ENCODE measurements at places on chromosomes 7 and 10. TPM values are rescaled to one million over a fixed set of nuclear protein-coding genes. Genes with fewer than 3 reads are reported as not detected.

DNA sequence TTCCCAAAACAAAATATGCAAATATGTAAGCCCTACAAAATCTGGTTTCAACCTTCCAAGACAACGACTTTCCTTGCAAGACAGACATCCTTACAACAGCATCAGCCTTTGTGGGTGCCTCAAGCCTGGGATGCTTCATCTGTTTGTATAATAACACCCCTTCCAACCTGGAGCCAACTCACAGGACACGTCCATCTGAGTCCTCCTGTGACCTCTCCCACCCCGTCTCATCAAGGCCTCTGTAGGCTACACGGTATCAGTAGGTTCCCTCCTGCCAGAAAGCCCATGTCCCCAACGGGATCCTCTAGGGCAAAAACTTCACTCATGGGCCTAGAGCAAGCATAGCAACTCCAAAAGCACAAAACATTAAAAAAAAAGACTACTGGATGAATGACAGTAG lies 173.2 kb downstream of the TNS3 start:
- peaks cover 41% of the 10 kb centered on the region for H3K36me3 ChIP-seq
- no peak overlapping the region for H3K4me3 ChIP-seq
- H3K27ac ChIP-seq, result peak overlapping the region; percentile 57
- DNase-seq, result no peak
- peaks cover 28% of the 10 kb centered on the region for H3K4me1 ChIP-seq

GRCh38 chr10:64103750-64104470 lies 582.7 kb downstream of the REEP3 start:
- DNase-seq, result no peak
- H3K4me3 ChIP-seq, result no peak overlapping the region
- no peaks in the 10 kb centered on the region for H3K36me3 ChIP-seq
- no peak overlapping the region for H3K27ac ChIP-seq
- H3K27me3 ChIP-seq, result no peaks in the 10 kb centered on the region

DNA sequence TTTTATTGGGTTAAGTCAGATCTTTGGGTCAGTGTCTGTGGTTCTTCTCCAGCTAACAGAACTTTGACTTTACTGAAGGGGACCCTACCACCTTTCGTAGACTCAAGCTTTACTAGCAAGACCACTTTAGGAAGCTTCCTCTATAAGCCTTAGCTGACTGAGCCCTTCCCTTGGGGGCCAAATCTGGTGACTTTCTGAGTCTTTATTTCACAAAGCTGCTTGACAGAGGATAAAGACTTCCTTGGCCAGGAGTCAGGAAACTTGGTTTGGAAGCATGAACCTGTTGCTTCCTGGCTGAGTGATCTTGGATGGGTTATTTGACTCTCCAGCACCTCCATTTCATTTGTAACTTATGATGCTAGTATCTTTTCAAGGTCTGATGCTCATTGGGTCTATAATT lies 466.7 kb downstream of the TYW1 start:
- peak overlapping the region; percentile 64 for H3K27ac ChIP-seq
- peaks cover 7% of the 10 kb centered on the region for H3K36me3 ChIP-seq
- H3K4me1 ChIP-seq, result peaks cover 38% of the 10 kb centered on the region
- H3K4me3 ChIP-seq, result no peak overlapping the region

- H3K27me3 ChIP-seq, result peaks cover 2% of the 10 kb centered on the region
- H3K4me3 ChIP-seq, result peak within 1 kb of the TSS; percentile 75
- DNase-seq, result peak; percentile 55
- H3K4me1 ChIP-seq, result peaks cover 21% of the 10 kb centered on the region
Observed at GRCh38 chr10:70887804-70888800, at the start of gene PCBD1. PCBD1 (minus strand) TSS chr10:70888565; CDS start chr10:70888533, 32 bp downstream.

- H3K4me3 ChIP-seq, result no peak overlapping the region
- no peaks in the 10 kb centered on the region for H3K4me1 ChIP-seq
- no peaks in the 10 kb centered on the region for H3K27me3 ChIP-seq
- no peak for DNase-seq
- no peaks in the 10 kb centered on the region for H3K36me3 ChIP-seq
Observed at GRCh38 chr10:106424054-106424453, 740.5 kb downstream of the SORCS1 start.

DNA sequence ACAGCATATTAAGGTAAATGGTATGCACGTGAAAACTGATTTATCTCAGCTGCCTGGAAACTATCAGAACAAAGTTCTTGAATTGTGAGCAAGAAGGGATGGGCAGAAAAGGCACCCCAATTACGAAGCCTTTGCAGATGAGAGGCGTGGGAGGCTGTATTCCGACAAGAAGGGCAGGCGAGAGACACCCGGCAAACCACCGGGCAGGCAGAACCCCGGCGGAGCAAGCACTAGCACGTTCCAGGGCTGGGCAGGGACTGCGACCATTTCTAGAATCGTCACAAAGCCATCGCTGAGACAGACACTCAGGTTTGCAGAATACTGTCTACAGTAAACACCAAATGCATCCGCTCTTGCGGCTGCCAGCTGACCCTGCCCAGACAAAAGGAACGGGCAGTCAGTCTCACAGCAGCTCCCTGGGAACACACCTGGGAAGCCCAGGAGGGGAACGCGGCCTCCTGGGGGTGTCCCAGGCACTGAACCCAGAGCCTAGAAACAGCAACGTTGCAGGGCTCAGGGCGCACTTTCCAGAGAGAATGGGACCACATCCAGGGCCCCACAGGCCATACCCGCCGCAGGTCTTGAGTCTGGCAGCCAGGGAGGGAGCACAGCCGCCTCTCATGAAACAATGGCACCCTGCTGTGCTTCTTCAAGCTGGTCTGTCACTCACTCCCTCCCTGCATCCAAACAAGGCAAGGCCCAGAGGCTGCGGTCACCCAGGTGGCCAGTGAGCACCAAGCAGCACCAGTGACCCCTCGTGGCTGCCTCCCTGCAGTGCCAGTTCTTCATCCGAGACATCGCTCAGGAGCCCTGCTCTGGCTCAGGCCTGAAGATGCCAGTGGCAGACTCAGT lies 261.9 kb downstream of the PTPRN2 start:
- H3K27ac ChIP-seq, result no peak overlapping the region
- peaks cover 7% of the 10 kb centered on the region for H3K27me3 ChIP-seq
- H3K4me1 ChIP-seq, result no peaks in the 10 kb centered on the region
- no peak for DNase-seq
- no peaks in the 10 kb centered on the region for H3K36me3 ChIP-seq
- no peak overlapping the region for H3K4me3 ChIP-seq

DNA sequence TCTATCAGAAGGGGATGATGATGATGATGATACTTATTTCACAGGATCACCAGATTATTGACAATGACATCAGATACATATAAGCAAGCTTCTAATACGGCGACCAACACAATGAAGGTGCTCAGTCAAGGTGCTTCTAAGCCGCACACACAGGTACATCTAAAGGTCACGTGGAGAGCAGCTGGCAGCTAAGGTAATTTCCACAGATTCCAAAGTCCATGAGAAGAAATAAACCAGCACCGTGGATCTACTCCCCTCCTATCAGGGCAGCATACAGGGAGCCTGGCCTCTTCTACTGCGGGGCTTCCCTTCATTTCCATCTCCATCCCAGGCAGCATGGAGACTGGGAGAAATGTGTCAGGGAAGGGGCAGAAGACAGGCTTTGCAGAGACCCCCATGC lies 37.5 kb downstream of the DENND11 start:
- no peaks in the 10 kb centered on the region for H3K4me1 ChIP-seq
- H3K27ac ChIP-seq, result no peak overlapping the region
- H3K4me3 ChIP-seq, result no peak overlapping the region
- no peak for DNase-seq
- H3K27me3 ChIP-seq, result no peaks in the 10 kb centered on the region

GRCh38 chr10:24503461-24504320 lies 220.0 kb downstream of the ARHGAP21 start:
- DNase-seq, result no peak
- H3K27me3 ChIP-seq, result no peaks in the 10 kb centered on the region
- no peak overlapping the region for H3K4me3 ChIP-seq
- H3K27ac ChIP-seq, result no peak overlapping the region

DNA sequence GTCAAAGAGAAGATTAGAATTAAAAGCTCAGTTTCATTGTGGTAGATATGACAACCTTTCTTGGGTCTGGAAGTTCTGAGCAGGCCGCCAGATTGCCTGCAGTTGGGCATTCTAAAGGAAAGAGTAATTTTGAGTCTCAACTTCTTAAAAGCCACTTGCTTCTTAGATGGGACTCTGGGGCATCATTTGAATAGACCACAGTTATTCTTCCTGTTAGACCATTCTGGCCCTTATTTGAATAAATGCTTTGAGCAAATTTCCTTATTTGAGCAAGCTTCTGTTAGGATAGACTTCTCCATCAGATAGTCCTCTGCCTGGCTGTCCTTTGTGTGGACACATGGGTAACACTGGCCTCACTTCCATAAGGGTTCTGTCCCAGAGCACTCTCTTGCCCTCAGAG lies 40.2 kb downstream of the SND1 start:
- peaks cover 51% of the 10 kb centered on the region for H3K36me3 ChIP-seq
- DNase-seq, result no peak
- no peak overlapping the region for H3K4me3 ChIP-seq
- H3K27me3 ChIP-seq, result no peaks in the 10 kb centered on the region
- H3K4me1 ChIP-seq, result peaks cover 5% of the 10 kb centered on the region

DNA sequence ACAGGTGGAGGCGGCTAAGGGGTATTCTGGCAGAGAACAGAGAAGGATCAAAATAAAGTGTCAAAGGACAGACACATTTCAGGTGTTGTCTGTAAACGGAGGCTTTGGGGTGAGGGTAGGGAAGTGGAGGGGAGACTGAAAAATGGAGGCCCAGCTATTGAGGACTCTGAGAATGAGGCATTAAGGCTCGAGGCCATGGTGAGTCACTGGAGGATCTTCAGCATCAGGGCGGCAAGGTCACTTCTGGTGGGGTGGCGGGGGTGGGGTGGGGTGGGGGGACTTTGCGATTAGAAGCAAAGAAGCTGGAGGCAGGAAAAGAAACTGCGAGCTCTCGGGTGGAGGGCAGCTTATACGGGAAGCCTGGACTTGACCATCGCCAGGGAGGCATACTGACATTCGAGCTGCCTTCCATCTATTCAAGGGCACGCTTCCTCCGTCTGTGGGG lies 58.4 kb upstream of the PCGF5 start:
- peak overlapping the region; percentile 35 for H3K27ac ChIP-seq
- H3K27me3 ChIP-seq, result peaks cover 48% of the 10 kb centered on the region
- no peak for DNase-seq
- no peaks in the 10 kb centered on the region for H3K36me3 ChIP-seq

- H3K4me1 ChIP-seq, result peaks cover 20% of the 10 kb centered on the region
- DNase-seq, result no peak
- no peaks in the 10 kb centered on the region for H3K36me3 ChIP-seq
- H3K27me3 ChIP-seq, result peaks cover 58% of the 10 kb centered on the region
- H3K4me3 ChIP-seq, result peak overlapping the region; percentile 78
Observed at GRCh38 chr10:91163869-91164474, 56.5 kb upstream of the PCGF5 start.

- peaks cover 37% of the 10 kb centered on the region for H3K27me3 ChIP-seq
- no peak overlapping the region for H3K4me3 ChIP-seq
- H3K36me3 ChIP-seq, result no peaks in the 10 kb centered on the region
- H3K4me1 ChIP-seq, result peaks cover 7% of the 10 kb centered on the region
Observed at GRCh38 chr7:132742189-132742612, 165.9 kb upstream of the PLXNA4 start.

DNA sequence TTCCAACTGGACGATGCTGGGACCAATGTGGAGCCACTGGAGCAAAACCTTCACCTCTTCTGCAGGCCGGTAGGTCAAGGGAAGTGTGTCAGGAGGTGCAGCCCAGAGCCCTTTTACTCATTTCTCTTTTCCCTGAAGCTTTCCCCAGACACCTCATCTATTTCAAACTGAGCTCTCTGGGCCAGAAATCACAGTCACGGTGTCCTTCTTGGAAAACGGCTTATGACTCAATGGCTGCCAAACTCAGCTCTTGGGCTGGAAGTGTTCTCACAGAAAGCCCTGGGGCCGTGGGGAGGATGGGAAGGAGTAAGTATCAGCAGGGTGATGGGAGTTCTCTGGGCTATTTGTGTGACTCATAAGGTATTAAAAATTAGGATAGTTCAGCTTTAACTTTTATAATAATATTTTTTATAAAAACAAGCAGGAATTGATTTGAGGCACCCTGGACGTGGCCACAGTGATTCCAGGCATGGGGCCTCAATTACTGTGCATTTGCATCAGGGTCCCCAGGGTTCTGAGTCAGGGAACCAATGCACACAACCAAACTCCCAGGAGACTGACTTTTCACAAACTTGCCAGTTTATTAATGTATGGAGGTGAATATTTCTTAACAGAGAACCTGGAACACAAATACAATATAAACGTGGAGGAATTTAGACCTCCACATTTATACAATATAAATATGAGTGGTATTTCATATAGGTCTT lies 187.4 kb upstream of the TMEM72 start:
- H3K4me3 ChIP-seq, result no peak overlapping the region
- H3K27ac ChIP-seq, result no peak overlapping the region
- DNase-seq, result no peak
- H3K4me1 ChIP-seq, result peaks cover 2% of the 10 kb centered on the region

DNA sequence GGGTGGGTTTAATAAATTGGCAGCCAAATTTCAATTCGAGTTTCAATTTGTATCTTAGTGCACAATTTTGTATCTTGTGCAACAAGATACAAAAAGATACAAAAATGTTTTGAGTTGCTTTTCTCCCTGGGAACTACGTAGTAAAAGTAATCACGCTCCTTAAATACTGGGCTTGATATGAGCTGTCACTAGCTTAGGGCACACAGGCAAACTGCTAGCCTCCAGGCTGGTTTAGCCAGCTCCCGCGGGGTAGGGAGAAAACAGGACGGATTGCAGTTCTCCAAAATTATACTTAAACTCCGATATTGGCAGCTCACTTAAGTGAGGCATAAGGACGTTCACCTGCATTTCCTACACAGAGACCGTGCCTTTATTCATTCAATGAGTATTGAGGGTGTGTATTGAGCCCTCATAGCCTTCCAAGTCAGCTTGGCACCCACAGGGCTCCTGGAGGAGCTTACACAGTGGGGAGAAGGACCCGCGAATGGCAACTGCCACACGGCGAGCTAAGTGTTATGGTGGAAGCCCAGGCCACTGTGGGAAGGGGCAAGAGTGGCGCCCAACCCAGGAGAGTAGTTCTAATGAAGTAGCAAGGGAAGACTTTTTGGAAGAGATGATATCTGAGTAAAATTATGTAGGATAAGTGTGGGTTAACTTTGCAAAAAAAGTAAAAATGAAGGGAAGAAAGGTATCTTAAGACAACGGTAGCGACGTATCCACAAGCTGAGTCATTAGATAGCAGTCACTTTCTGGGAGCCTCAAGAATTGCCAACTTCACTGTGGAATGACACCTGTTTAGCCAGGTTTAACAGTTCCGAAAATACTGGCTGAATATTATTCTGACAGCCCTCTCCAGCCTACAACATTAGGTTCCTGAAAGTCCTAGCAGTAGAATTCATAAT lies 1.6 kb upstream of the EPC1 start:
- peak overlapping the region; percentile 1 for H3K27ac ChIP-seq
- peak overlapping the region; percentile 52 for H3K4me3 ChIP-seq
- peaks cover 4% of the 10 kb centered on the region for H3K36me3 ChIP-seq
- H3K4me1 ChIP-seq, result peaks cover 53% of the 10 kb centered on the region
- no peaks in the 10 kb centered on the region for H3K27me3 ChIP-seq

- H3K27ac ChIP-seq, result no peak overlapping the region
- no peaks in the 10 kb centered on the region for H3K36me3 ChIP-seq
- peaks cover 10% of the 10 kb centered on the region for H3K4me1 ChIP-seq
Observed at GRCh38 chr10:126156012-126156411, 232.3 kb downstream of the ADAM12 start.

Gene CNTNAP2
- total RNA-seq, result 3.9 TPM

Gene LAMB4
- total RNA-seq, result 18.3 TPM

Gene GPNMB
- 2.7 TPM for total RNA-seq

Gene LIPM
- not detected for total RNA-seq

Gene INMT
- total RNA-seq, result 4.3 TPM

Gene RPEL1
- total RNA-seq, result not detected

Gene CPN1
- total RNA-seq, result not detected

Gene SUGCT
- total RNA-seq, result 8.4 TPM

Gene FKBP9
- total RNA-seq, result 208 TPM

Gene PTPRN2
- 2.1 TPM for total RNA-seq

Gene CYP26C1
- total RNA-seq, result 0.44 TPM

All from mesothelial cell of epicardium (in vitro differentiated cells).